ENCODE measurements at places on chromosomes 3 and 15.

DNA sequence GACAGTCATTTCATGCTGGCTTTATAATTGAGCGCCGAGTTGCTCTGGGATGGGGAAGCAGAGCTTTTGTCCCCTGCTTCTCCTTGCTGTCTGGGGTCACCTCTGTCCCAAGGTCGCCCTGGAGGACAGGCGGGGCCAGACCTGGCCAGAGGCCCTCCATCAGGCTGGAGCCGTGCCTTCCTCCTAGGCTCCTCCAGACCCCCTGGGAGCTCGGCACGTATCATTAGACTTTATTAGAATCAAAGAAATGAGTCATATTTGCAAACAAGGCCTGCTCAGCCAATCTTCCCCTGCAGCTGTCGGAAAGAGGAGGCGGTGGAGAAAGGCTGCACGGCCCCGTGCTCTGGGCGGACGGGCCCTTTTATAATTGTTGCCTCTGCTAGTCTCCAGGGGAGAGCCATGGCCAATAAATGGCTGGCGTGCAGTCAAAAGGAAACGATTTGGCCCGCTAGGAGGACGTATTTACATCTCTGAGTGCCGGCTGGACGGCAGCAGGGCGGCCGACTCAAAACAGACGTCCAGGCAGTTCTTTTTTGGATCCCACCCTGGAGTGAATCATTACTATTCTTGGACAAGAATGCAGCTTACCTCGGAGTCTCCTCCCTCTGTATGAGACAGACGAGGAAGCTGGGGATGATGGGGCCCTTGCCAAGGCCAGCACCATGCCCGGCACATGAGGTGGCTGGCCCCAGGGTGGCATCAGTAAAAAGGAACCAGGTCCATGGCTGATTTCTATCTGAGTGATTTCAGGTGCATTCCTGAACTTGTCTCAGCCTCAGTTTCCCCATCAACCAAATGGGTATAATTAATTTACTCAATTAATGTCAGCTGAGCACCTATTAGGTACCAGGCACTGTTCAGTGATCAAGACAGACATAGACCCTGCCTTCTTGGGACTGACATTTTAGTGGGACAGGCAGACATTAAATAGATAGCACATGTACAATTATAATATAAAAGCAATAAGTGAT, 50.6 kb downstream of the SLC6A6 start:
- peak; percentile 40 for DNase-seq

DNA sequence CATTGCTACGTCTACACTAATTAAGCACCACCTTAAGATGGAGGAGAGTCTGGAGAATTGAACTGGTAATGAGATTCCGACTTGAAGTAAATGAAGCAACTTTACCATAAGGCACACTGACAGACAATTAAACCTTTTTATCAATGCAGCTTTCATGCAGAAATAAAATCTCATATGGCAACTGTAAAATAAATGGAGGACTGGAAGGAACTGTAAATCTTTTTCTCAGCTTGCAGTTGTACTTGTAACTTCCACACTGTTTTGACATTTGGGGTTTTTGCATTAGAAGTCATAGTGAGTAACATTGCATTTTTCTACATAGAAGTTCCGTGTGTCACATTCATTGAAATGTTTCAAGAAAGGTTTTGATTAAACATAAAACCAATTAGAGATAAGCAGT, 705.3 kb downstream of the NLGN1 start:
- DNase-seq: no peak

DNA sequence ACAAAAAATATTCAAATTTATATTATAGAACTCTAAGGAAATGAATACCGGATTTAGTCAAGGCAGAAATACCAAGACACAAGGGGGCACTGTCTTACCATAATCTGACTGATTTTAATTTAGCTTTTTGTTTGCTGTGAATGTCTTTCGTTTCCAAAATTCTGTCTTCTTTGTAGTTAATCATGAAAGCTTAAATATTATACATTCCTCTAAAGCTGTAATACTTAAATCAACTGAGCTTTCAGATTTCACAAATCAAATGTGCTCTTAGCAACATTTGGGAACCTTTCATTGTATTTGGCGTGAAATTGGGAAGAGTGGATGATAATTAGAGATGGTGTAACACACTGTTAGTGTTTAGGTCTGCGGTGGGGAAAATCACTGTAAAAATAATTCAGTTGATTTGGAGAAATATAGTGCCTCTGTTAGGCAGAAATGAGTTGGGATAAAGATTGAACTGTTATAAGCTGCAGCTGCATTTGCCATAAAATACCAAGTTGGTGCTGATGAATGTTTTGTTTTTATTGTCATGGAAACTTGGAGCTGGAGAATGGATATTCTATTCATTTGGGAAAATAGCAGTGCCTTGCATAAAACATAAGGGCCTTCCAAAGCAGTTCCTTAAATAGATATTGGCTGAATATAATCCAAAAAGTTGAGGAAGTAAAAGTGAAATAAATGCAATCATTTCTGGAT, 228.2 kb downstream of the TCF12 start:
- peak; percentile 24 for DNase-seq

- no peak for DNase-seq
Measured at GRCh38 chr3:191256405-191256804, 57.4 kb downstream of the OSTN start.

DNA sequence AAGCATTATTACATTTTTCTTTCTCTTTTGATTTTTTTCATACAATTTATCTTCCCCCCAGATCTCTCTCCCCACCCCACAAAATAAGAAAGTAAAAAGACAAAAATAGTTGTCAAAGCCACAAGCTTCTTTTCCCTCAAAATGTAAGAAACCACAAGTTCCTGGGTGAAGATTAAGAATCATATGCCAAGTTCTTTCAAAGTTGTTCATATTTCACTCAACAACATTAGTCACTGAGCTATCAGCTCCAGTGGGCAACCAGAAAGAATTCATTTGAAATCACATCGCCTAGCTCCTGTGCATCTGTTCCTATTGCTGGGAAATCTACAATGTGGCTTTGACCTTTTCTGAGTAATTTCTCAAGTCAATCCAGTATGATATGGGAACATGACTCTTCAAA, 681.6 kb upstream of the ARPP21 start:
- DNase-seq: no peak

DNA sequence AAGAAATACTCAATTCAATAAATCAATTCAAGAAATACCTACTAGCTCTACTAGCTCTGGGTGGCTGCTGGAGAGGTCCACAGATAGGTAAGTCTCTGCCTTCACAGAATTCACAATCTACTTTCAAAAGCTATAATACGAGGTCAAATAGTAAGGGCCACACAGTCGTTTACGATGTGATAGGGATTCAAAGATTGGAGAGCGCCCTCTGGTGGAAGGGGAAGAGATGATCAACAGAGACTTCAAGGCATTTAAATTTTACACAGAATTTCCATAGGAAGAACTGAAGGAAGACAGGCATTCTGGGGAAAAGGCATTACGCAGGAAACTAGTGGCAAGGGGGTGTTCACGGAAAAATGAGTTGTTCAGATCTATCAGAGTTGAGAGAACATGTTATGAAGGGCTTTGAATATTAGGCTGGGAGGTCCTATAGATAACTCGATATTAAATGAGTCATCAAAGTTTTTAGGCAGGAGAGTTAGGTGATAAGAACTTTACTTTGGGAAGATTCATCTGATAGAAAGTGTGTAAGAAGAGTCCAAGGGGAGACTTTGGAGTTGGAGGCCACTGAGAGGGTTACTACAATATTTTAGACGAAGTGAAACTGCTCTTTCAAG, 128.8 kb downstream of the FRMD5 start:
- DNase-seq: peak; percentile 23

DNA sequence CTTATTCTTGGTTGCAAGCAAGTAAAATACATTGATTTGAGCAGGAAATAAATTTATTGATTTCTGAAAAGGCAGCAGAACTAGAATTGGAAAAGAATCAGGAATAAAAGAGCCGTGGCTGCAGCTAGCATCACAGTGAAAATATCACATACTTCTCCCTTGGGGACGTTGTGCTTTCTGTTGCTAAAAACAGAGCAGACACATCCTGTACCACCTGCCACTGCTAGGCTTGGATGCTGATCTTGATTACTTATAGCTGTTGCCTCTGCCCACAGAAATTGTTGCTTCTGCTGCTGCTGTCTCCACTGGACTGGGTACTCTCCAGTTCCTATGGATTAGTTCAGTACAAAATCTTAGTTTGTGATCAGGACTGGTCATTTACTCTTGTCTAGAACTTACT, 283.8 kb downstream of the C3orf38 start:
- no peak for DNase-seq

DNA sequence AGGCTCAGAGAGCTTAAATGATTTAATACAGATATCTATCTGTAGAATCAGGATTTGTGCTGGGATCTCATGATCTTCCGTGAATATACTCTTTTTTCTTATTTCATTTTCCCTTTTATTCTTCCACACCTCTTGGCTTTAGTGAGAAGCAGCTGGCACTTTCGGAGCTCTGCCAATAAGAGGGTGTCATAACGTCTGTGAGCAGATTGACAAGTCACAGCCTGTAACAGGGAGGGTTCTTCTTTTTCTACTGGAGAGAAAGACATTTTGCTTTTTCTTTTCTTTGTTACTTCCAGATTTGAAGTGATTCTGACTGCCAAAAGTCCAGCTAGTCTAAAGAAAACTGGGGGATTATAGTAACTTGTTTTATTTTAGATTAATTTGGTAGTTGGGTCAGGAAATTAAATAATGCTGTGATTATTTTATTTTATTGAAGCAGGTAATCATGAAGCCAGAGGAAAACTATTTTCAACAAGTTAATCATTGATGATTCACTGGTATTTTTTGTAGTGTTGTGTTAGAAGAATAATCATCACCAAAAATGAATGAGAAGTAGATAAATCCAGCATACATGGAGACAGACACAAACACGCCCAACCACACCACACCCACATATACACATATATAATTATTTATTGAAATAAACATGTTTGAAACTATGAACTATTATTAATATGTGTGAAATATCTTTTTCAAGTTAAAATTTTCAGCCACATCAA, 69.8 kb downstream of the TNFAIP8L3 start:
- no peak for DNase-seq

DNA sequence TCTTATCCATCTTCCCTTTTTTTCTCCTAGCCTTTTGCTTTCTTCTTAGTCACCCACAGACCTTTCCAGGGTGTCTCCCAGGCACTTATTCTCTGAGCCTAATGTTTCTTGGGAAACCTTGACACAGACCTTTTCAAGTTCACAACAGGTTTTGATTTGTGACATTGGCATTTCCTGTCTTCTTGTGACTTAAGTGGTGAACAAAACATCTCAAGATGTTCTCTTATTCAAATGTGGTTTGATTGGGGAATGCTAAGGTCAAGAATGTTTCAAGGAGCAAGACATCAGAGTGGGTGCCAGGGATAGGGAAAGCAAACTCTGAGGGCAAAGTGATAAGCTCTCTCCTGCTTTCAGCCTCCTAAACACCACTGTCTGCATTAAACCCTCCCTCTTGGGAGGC, 68.2 kb upstream of the GSK3B start:
- DNase-seq: peak; percentile 2

DNA sequence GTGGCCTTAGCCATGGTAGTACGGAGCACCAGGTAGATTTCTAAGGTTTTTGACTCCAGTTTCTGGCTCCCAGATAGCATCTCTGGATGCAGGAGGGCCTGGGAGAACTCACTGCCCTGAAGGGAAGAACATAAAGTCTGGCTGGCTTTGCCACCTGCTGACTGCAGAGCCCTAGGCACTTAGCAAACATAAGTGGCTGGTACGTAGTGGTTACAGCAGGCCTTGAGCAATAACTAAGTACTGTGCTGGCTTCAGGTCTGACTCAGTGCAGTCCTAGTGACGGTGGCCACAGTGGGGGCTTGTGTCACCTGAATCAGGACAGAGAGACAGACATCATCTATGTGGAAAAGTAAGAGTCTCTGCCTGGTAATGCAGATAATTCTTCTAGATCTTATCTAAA, 871.1 kb downstream of the PDCD6IP start:
- DNase-seq: no peak

DNA sequence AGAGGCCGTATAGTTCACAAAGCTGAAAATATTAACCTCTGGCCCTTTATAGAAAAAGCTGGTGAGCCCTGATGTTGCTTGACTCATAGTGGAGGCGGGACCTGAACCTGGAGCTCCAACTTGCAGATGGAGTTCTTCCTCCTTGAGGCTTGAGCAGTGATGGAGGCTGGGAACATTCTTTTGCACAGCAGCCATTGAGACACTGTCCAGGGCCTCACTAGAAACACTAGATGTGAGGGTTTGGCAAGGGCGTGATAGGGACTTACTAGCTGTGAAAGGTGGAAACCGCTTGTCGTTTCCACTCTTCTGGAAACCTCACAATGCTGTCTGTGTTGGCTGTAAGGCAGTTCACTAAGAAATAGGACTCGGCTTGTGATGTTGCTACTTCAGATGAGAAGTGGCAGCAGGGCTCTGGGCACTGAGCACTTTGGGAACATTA, 12.5 kb downstream of the SMAD6 start:
- DNase-seq: peak; percentile 36

DNA sequence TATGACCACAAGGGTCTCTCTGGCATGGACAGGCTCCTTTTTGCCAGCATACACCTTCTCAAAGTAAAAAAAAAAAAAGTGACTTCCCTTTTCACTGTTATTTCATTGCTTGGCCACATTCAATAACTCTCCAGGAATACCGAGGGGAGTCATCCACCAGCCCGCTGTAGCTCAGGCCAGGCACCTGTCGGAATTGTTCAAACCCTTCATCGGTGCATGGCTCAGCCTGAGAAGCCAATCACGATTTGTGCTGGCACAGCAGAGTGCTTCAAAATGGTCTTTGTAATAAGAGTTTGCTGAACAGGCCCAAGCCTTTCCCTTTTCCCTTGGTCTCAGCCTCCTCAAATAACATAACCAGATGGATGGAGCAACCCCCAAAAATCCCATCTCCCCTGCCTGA, 145.4 kb downstream of the PDZRN3 start:
- no peak for DNase-seq

GRCh38 chr15:52114261-52115055, 1.9 kb upstream of the BCL2L10 start:
- DNase-seq: no peak

GRCh38 chr3:79930196-79930595, 162.4 kb upstream of the ROBO1 start:
- DNase-seq: no peak

DNA sequence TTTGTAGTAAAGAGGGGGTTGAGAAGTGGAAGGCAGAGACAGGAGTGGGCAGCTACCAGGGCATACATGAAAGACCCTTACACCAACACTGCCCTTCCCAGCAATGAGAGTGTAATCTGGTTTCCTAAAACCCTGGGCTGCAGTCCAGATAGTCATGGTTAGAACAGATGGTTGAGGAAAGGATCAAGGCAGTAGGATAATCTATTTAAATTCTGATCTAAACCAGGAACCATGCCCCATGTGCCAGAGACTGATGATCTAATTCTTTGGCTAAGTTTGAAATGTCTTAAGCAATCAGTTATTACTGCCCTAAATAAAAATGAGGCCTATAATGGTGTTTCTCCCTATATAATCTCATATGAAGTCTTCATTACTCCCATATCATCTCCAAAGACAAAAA, 59.6 kb downstream of the PRTG start:
- peak; percentile 35 for DNase-seq

GRCh38 chr15:45611305-45611704, 23.5 kb upstream of the SQOR start:
- DNase-seq: no peak

- peak; percentile 40 for DNase-seq
Measured at GRCh38 chr3:99666201-99666600, 27.8 kb downstream of the COL8A1 start.
